ENCODE measurements at places on chromosomes 5 and 9.

DNA sequence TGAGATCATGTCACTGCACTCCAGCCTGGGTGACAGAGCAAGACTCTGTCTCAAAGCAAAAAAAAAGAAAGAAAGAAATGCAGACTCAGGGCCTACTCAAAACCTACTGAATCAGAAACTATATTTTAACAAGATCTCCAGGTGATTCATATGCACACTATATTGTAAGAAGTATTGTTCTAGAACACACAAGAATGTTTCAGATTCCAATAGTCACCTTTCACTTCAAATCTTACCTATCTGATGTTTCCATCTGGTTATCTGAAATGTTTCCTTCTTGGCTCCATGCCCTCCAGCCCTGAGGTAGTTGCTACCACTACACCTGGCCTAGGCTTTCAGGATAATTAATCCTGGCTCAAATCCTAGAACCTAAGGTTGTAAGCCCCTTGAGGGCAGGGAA lies 36.8 kb upstream of the SNX2 start:
- DNase-seq: no peak

- no peak for DNase-seq
Measured at GRCh38 chr5:142478113-142478512, 153.3 kb upstream of the SPRY4 start.

DNA sequence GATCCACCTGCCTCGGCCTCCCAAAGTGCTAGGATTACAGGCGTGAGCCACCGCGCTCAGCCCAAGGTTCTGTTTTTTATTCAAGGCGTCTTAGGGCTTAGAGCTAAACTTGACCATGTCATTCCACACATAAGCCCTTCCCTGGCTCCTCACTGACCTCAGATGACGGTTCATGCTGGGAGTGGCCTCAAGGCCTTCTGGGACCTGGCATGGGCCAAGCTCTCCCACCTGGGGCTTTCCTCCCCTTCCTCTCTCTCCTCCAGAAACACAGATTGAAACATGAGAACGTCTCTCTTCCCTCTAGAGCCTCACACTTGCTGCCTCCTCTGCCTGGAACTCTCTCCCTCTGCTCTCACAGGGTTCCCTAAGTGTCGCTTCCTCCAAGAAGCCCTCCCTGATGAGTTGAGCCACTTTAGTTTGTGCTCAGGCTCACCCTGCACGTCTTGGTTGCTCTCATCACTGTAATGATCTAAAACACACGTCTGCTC lies 155.6 kb upstream of the IER5L start:
- no peak for DNase-seq

- no peak for DNase-seq
Measured at GRCh38 chr5:130616161-130616560, 548.9 kb downstream of the HINT1 start.

DNA sequence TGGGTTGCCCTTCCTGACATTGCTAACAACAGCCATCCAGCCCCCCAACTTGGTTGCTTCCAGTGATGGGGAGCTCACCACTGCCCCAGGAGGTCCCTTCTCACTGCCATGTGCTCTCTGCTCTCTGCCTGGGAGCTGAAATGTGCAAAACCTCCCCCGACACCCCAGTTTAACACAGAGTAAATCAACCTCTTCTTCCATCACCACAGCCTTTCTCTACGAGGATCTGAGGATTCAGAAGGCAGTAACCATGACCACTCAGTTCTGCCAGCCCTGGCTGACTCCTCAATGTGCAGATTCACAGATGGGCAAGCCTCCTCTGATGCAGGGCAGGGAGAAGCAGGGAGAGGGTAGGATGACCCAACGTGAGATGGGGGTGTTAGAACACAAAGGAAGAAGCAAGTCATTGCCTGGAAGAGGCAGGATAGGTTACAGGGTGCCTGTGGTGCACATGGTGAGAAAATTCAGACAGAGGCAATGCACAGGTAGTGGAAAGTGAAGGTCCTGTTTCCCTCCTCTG lies 185.0 kb downstream of the DAB2IP start:
- no peak for DNase-seq

DNA sequence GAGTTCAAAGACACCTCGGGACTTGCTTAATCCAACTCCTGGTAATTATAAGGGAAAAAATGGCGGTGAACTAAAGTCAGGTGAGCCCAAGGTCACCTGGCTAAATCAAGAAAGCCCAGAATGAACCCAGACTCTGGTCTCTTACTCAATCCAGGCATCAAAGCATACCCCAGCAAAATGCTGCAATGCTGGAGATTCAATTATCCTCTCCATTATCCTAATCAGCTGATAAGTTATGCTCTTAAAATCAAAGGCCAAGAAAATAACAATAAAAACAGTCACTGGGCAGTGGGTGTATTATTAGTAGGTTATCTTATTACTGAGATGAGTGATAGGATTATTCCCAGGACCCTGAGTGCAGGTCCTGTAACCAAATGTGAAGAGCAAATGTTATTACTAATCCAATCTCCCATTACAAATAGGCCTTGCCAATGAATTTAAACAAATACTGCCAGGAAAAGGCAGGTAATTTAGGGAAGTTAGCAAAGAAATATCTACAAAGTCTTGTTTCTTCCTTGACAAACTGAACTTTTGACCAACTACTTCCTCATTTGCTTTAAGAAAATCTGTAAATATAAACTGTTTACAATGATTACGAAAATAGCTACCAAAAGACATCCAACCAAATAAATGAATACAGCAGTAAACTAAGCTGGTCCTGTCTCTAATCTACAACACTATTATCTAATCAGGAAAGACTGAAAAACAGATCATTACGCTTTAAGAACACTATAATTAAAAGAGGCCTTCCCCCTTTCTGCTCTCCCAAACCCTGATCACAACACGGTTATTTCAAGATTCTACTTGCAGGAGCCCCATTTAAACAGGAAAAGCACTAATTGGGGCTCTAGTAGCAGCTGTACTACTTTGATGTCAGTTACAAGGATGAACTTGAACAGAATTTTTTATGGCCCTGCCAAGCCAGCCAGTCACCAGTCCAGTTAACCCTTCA lies 103.2 kb downstream of the MED27 start:
- DNase-seq: no peak

DNA sequence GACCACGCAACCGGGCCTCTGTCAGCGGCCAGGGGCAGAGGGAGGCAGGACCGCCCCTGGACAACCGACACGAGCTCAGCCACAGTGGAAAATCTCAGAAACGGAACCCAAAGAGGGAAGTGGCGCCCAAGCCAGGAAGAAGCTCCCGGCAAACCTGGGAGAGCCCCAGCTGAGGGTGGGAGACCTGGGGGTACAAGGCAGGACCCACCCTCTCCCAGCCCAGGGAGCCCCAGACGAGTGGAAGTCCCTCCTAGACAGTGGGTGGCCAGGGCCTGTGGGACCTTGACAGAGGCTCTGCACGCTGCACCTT lies 3.0 kb downstream of the SLC12A7 start:
- no peak for DNase-seq

DNA sequence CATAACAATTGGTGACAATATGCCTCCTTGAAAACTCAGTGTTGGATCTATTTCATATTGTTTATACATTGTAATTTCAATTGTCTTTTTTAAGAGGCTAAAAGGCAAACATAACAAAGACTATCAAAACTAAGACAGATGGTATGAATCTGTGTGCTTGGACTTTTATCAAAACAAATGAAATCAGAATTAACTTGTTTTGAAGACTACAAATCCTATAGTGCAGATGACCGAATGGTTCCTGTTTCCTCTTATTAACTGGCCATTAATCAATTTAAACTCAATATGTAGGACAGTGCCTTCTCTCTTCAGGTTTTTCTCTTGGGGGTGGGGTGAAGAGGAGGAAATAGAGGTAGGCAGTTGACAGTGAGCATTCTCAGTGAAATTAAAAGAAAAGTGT lies 366.9 kb upstream of the GRAMD2B start:
- no peak for DNase-seq

DNA sequence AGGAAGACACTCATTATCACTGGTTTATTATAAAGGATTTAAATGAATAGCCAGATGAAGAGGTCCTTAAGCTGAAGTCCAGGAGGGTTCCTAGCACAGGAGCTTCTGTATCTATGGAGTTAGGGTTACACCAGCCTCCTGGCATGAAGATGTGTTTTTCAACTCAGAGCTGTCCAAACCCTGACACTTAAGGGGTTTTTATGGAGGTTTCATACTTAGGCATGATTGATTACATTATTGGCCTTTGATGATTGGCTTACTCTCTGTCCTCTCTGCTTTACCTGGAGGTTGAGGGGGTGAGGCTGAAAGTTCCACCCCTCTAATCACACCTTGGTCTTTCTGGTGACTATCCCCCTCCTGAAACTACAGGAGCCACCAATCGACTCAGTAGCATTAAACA lies 84.9 kb upstream of the ZNF169 start:
- no peak for DNase-seq

DNA sequence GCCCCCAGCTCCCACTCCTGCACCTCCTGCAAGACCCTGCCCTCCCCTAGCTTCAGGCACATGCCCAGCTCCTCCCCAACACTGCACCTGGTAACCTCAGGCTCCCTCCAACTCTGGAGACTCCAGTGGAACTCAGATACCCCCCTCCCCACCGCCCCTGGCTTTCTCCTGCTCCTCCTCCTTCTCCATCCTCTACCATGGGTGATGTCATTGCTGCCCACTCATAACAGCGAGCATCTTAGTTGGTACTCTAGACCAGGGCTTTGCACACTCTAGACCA lies 24.7 kb upstream of the CNOT6 start:
- no peak for DNase-seq

GRCh38 chr5:125006011-125006685 lies 259.7 kb upstream of the ZNF608 start:
- no peak for DNase-seq

DNA sequence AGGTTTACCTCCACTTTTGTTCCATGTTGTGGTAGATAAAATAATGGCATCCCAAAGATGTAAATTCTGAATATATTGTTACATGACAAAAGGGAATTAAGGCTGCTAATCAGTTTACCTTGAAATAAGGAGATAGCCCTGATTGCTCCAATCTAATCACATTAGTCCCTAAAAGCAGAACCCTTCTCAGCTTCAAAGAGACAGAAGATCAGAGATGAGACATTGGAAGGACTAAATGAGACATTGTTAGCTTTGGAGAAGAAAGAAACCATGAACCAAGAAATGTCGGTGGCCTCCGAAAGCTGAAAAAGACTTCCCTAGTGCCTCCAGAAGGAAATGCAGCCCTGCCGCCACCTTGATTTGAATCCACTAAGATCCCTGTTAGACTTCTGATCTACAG lies 82.8 kb upstream of the PARP8 start:
- no peak for DNase-seq

- no peak for DNase-seq
Measured at GRCh38 chr9:89592963-89593726, 11.7 kb upstream of the GADD45G start.

DNA sequence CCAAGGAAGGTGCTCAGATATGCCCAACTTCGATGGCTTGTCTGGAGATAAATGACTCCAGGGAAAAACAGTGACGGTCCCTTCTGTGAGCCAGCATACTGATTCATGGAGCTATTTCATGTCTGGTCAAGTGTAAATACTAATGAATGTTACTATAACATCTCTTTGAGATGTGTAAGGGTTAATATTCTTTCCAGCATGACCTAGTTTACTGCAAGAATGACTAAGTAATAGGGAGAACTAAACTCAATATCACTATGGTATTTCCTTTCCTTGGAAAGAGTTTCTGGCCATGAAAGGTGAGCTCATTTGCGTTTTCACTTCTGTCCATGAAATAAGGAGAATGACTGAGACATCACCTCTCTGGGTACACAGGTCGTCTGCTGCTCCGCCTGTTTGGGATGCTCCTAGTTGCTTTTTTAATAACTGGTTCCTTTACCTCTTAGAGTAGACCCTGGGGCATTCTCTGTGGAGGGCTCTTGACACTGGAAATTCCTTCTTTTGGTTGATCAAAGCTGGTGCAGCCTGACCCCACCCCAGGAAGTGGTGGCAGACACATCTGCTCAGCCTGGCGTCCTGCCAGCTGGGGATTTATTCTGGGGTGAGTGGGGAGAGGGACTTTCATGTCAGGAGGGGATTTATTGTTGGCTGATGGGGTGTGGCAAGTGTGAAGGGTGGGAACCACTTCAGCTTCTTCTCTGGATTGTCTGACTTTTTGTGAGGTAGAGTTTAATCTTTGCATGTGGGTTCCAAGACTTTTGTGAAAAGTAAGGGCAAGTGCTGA lies 250.0 kb upstream of the MPDZ start:
- no peak for DNase-seq

DNA sequence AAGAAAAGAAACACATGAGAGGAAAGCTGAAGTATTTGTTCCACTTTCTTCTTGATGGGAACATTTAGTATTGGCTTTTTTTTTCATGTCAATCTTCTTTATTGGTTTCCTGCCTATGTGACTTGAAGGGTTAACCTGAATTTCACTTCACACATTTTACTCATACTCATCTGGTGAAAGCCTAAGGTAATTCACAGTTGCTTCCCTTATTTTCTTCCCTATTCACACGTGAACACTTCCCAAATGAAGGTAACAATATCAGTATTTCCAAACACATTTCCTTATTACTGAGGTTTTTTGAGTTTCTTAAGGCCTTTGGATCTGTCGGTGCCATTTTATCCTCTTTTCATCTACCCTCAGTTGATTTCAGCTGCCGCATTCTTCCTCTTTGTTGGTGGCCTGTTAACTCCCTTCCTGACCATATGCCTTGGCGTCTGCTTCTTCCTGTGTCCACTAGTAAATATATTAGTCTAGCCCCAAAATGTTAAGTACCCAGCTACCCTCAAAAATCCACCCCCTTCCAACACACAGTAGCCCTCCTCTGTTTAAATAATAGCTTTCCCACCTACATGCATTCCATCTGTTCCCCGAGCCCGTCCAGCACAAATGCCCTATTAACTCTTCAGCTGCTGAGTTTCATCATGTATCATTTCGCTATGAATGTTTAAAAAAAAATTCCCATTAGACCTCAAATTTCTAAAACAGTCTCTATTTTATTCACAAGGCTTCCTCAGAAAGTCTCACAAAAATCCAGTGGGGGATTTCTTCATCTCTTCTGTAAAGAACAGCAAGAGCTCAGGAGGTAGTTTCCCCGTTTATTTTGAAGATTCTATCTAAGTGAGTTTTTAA lies 97.3 kb downstream of the USP20 start:
- no peak for DNase-seq

DNA sequence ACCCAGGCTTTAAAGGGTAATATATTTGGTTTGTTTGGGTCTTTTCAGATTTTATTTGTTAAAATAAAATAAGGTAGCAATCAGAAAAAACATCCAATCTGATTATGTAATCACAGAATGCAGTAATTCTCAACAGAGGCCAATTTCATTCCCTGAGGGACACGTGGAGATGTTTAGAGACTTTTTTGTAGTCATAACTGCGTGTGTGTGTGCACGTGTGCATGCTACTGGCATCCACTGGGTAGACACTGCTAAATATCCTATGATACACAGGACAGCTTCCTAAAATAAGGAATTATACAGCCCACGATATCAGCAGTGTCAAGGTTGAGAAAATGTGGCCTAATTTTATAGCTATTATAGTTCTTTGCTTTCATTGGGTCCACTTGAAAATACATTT lies 180.8 kb upstream of the KLF9 start:
- DNase-seq: no peak

- no peak for DNase-seq
Measured at GRCh38 chr9:109967651-109968642, 187.9 kb downstream of the PALM2AKAP2 start.

DNA sequence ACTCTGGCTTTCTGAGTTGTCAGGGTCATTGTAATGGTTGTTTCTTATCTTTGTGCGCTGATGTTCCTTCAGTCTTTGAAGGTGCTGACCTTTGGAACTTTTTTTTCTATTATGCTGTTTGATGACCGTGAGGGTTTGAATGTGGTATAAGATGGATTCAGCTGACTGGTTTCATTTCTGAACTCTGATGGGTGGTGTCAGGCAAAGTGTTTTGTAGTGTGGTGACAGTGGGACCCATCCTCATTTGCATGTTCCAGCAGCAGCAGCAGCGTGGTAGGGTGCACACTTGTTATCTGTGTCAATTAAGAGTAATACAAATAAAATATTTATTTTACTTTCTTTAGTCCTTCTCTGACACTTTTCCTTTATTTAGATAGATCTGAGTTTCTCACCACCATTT lies 227.7 kb upstream of the PRR16 start:
- DNase-seq: no peak

Data from activated CD8-positive, alpha-beta memory T cell treated with anti-CD3 and anti-CD28 coated beads for 48 hours (primary cell).